ENCODE measurements at places on chromosomes 3 and 15. TPM values are rescaled to one million over a fixed set of nuclear protein-coding genes. Genes with fewer than 3 reads are reported as not detected.

DNA sequence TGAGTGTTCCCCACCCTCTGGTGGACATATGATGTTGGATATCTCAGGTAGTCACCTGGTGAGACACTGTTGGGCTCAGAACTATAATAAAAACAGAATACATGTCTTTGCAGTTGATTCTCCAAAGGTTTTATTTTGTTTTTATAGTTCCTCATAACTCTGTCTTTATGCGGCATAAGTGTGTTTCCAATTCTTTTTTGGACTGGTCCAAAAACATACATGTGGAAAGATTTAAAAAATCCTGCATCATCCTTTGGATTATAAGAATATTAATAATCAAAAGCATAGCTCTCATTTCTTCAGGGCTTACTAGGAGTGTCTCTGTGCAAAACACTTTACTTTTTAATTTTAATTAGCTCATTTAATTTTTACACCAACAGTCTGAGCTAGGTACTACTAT lies 71.0 kb upstream of the ANKRD34C start:
- H3K4me3 ChIP-seq: no peak overlapping the region
- no peaks in the 10 kb centered on the region for H3K27me3 ChIP-seq
- no peaks in the 10 kb centered on the region for H3K4me1 ChIP-seq
- H3K36me3 ChIP-seq: no peaks in the 10 kb centered on the region
- no peak for DNase-seq

GRCh38 chr15:34436126-34436955 lies 1.3 kb downstream of the GOLGA8A start:
- peaks cover 10% of the 10 kb centered on the region for H3K4me1 ChIP-seq
- peak overlapping the region; percentile 61 for H3K4me3 ChIP-seq
- H3K27me3 ChIP-seq: no peaks in the 10 kb centered on the region
- DNase-seq: no peak
- no peak overlapping the region for H3K27ac ChIP-seq

DNA sequence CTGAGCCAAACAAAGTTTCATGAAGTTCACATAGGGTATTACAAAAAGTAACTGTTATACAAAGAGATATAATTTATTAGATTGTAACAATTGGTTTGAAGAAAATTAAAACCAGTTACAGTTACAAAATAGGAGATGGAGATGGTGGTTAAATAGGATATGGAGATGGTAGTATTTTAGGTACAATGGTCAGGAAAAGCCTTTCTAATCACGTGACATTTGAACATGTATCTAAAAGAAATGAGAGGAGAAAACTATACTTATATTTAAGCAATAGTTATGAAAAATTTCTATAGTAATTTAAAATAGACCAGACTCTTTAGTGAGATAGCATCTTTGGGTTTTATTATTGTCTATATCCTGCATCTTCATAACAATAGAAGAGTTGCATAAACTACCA lies 312.9 kb downstream of the RBMS3 start:
- no peaks in the 10 kb centered on the region for H3K36me3 ChIP-seq
- no peaks in the 10 kb centered on the region for H3K27me3 ChIP-seq
- H3K27ac ChIP-seq: no peak overlapping the region
- H3K4me3 ChIP-seq: no peak overlapping the region

GRCh38 chr15:80931721-80932512 lies 57.7 kb downstream of the MESD start:
- DNase-seq: no peak
- H3K27me3 ChIP-seq: no peaks in the 10 kb centered on the region
- no peak overlapping the region for H3K4me3 ChIP-seq
- H3K27ac ChIP-seq: no peak overlapping the region
- H3K4me1 ChIP-seq: no peaks in the 10 kb centered on the region

DNA sequence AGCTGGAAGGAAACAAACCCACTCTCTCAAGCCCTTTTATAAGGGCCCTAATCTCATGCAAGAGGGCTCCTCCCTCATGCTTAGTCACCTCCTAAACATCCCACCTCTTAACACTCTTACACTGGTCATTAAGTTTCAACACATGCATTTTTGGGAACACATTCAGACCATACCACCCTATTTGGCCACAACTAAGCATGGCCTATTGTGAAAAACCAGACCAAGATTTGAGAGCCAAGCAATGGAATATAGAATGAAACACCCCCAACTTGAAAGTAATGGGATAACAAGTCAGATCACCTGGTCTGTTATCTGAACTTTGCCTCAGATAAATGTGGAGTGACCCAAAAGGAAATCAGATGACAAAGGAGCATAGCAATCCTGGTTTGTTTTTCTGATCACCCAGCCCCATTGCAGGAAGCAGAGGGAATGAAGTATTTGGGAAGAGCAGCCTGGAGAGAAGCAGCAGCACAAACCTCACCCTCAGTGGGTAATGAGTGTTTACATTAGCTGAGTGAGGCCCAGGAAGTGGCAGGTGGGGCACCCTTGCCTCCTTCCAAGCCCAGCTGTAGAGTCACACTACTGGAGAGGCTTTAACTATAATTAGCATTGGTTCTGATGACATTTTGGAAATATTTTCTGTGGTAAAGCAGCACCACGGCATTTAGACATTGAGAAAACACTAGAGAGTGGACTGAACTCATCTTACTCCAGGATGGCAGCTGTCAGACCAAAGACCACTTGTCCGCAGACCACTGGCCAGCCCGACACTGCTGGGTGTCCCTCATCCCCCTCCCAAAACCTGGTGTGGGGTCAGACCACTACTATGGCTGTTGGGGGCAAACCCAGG lies 48.8 kb upstream of the PRTG start:
- no peak overlapping the region for H3K27ac ChIP-seq
- no peak overlapping the region for H3K4me3 ChIP-seq
- H3K36me3 ChIP-seq: no peaks in the 10 kb centered on the region
- H3K4me1 ChIP-seq: peaks cover 16% of the 10 kb centered on the region

DNA sequence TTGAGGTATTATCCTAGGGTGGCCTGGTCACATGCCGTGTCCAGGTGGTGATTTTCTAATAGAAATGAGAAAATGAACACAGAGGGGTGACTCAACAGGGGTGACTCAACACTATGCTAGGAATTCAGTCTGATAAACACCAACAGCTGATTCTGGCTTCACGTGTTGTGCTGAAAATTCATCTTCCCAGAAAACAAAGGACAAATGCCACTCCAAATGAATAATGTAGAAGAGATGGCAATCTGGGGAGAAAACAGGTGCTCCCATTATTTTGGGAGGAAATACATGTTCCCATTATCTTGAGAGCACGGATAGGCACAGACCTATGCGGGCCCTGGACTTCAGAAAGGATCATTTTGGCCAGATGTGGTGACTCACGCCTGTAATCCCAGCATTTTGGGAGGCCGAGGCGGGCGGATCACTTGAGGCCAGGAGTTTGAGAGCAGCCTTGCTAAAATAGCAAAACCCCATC lies 101.2 kb upstream of the MEX3B start:
- H3K27me3 ChIP-seq: no peaks in the 10 kb centered on the region
- H3K27ac ChIP-seq: no peak overlapping the region
- H3K36me3 ChIP-seq: peaks cover 3% of the 10 kb centered on the region
- DNase-seq: peak; percentile 5
- no peaks in the 10 kb centered on the region for H3K4me1 ChIP-seq

- no peak overlapping the region for H3K4me3 ChIP-seq
- H3K27me3 ChIP-seq: no peaks in the 10 kb centered on the region
- H3K27ac ChIP-seq: peak overlapping the region; percentile 56
- DNase-seq: no peak
- H3K4me1 ChIP-seq: peaks cover 17% of the 10 kb centered on the region
Measured at GRCh38 chr15:52652286-52652685, 26.9 kb downstream of the ATOSA start.

DNA sequence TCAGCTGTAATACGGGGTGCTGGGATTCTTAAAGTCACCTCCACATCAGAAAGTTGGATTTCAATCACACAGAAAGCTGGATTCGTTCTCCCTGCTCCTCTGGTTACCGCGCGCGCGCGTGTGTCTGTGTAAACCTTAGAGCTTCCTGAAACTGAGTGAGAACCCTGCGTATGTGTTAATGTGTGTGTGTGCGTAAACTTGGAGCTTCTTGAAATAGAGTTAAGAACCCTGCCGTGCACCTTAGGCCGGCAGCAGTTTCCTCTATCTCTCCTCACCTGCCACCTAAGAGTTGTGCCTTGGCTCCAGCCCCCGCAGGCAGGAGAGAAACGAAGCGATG lies 531 bp downstream of the LZTFL1 start:
- peak; percentile 3 for DNase-seq
- H3K4me3 ChIP-seq: peak overlapping the region; percentile 76
- peak overlapping the region; percentile 33 for H3K27ac ChIP-seq
- peaks cover 1% of the 10 kb centered on the region for H3K36me3 ChIP-seq
- peaks cover 16% of the 10 kb centered on the region for H3K4me1 ChIP-seq

The IL16 gene
- not detected for total RNA-seq

The MEIS2 gene
- total RNA-seq: 12.6 TPM

The CHRNA7 gene
- total RNA-seq: 1.3 TPM

The SLC25A20 gene
- 26.6 TPM for total RNA-seq
